ENCODE measurements at places on chromosomes 11 and 22. TPM values are rescaled to one million over a fixed set of nuclear protein-coding genes. Genes with fewer than 3 reads are reported as not detected.

YPEL1 gene
- total RNA-seq, result 9.0 TPM

OR52I1 gene
- not detected for total RNA-seq

MPPED2 gene
- total RNA-seq, result 1.4 TPM

PHLDB1 gene
- 94.8 TPM for total RNA-seq

ARFGAP2 gene
- 213 TPM for total RNA-seq

JHY gene
- total RNA-seq, result 5.2 TPM

ART5 gene
- total RNA-seq, result not detected

CREB3L1 gene
- total RNA-seq, result 50.7 TPM

SYT13 gene
- total RNA-seq, result 10.5 TPM

XRRA1 gene
- 5.7 TPM for total RNA-seq

PDGFD gene
- 2.3 TPM for total RNA-seq

ZNF215 gene
- 3.0 TPM for total RNA-seq

IRAG1 gene
- 29.9 TPM for total RNA-seq

KCNE3 gene
- 9.4 TPM for total RNA-seq

SLC5A12 gene
- not detected for total RNA-seq

TEAD1 gene
- 65.4 TPM for total RNA-seq

DBX1 gene
- total RNA-seq, result not detected

MUC2 gene
- 910 TPM for total RNA-seq

KDELR3 gene
- 5.6 TPM for total RNA-seq

KCTD14 gene
- 7.5 TPM for total RNA-seq

CRYBB2 gene
- total RNA-seq, result not detected

ACRV1 gene
- total RNA-seq, result not detected

ZP1 gene
- total RNA-seq, result not detected

FOLR3 gene
- not detected for total RNA-seq

FAM168A gene
- total RNA-seq, result 17.5 TPM

INS gene
- total RNA-seq, result not detected

SMC1B gene
- not detected for total RNA-seq

AIFM3 gene
- total RNA-seq, result 132 TPM

OTOG gene
- total RNA-seq, result not detected

CNTN5 gene
- total RNA-seq, result not detected

CCDC15 gene
- total RNA-seq, result 0.82 TPM

SCUBE1 gene
- 0.68 TPM for total RNA-seq

KRTAP5-9 gene
- 0.79 TPM for total RNA-seq

SMIM35 gene
- total RNA-seq, result not detected

GDPD4 gene
- not detected for total RNA-seq

AIP gene
- 57.0 TPM for total RNA-seq

YIF1A gene
- total RNA-seq, result 60.6 TPM

MPST gene
- total RNA-seq, result 964 TPM

PTPN5 gene
- not detected for total RNA-seq

NPTXR gene
- 0.75 TPM for total RNA-seq

FAT3 gene
- 0.64 TPM for total RNA-seq

EXPH5 gene
- 40.1 TPM for total RNA-seq

RRAS2 gene
- total RNA-seq, result 31.4 TPM

OR10A6 gene
- total RNA-seq, result not detected

F2 gene
- 0.48 TPM for total RNA-seq

CYP2R1 gene
- 52.2 TPM for total RNA-seq

VWCE gene
- total RNA-seq, result 2.2 TPM

PCSK7 gene
- 208 TPM for total RNA-seq

All from transverse colon (tissue), 4 donors.